ENCODE measurements at places on chromosomes 3 and 15.
A peak's percentile ranks its signal among the peaks of the same experiment; 100 is the strongest.

- DNase-seq, result no peak
These were observed 85.9 kb downstream of the DCLK3 start for GRCh38 chr3:36678216-36679013.

DNA sequence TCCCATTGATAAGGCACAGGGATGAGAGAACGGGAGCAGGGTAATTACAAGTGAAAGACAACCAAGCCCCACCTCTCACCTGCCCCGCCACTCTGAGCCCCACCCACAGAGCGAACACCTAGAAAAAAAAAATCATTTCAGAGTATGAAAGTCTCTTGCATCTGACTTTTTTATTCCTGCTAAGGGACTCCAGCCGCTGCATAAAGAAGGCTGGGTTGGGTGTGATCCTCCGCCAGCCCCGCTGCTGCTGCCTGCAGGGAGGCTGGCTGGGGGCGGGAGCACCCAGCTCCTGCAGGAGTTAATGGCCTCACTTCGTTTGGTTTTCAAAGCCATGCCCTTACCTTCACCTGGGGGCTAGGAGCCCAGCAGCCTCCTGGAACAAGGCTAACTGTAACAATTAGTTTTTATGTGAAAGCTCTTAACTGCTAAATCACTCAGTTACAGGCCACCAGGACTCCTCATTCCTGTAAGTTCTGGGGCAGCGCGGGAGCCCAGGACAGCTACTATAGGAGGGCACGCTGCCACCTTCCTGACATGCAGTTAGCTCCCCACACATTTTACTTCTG, 78.0 kb upstream of the SNRPA1 start:
- no peak for DNase-seq

- DNase-seq, result no peak
These were observed 260.4 kb upstream of the SLCO3A1 start for GRCh38 chr15:91593067-91593466.

DNA sequence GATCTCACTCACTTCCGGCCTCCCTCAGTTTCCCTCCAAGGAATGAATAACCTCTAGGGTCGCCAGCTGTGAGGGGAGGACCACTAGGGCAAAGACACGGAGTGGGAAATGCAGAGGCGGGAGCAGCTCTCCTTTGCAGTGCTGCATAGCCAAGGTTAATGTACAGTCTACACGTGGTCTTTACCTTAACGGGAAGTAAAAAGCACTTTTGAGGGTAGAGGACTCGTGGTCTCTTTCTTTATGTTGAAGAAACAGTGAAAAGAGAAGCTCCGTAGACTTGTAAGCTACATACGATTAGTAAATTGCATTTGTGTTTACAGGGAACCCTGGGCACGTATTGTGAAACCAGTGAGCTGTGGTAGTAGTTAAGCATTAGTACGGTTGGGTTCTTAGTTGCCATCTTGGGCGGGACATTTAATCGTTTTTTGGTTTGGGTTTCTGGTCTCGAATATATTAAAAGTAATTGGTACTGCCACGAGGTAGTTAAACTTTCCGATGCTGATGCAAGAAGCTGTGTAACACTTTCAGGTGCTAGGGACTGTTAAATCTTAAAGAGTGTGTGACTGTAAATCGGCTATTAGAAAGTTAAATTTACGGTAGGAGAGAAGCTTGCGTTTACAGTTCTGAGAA, 828 bp downstream of the U2SURP start:
- no peak for DNase-seq

DNA sequence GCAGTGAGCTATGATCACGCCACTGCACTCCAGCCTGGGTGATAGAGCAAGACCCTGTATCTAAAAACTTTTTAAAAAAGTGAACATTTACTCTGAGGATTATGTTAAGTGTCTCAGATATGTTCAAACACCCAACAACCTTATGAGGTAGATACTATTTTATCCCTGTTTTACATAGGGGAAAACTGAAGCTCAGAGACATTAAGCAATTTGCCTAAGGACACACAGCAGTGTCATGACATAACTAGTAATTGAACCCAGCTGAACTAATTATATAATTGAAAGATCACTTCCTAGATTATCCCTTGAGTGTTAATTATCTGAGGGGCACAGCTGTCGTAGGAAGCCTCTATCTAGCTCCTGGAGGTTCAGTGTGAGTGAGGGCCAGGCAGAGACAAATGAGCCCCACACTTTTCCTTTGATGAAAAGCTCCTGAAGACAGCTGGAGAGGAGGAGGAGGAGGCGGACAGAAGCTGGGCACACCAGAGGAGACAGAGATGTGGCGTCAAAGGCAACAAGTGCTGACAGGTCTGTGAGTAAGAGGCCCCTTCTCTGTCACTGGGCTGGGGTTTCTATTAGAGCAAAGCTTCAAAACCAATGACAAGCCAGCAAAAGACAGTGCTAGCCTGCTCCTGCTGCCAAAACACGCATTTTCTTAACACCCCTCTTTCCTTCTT, 20.5 kb downstream of the TRH start:
- no peak for DNase-seq

DNA sequence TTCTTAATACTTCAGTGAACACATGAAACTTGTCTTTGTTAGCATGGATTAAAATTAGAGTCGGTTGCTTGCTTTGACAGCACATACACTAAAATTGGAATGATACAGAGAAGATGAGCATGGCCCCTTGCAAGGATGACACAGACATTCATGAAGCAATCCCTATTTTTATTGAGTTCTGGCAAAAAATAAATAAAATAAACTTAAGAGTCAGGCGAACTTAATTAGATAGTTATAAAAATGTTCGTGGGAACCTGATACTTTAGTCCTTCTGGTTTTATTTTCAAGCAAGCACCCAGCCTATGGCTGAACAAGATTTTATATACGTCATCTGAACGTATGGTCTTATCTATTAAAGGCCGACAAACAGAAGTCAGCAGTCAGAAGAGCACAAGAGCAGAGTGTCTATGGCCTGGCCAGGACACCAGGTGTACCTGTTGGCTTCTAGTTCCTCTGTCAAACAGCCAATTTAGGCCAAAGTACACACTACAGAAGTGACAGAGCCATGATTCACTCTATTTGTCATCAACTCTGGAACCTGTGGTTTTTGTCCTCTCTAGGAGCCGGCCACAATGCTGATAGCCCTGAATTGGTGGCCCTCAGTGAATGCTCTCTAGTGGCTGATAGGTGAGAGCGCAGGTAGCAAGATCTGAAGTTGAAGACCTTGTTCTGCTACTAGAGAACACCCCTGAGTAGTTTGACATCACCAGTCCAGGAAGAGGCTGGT, 64.3 kb downstream of the LEO1 start:
- no peak for DNase-seq

DNA sequence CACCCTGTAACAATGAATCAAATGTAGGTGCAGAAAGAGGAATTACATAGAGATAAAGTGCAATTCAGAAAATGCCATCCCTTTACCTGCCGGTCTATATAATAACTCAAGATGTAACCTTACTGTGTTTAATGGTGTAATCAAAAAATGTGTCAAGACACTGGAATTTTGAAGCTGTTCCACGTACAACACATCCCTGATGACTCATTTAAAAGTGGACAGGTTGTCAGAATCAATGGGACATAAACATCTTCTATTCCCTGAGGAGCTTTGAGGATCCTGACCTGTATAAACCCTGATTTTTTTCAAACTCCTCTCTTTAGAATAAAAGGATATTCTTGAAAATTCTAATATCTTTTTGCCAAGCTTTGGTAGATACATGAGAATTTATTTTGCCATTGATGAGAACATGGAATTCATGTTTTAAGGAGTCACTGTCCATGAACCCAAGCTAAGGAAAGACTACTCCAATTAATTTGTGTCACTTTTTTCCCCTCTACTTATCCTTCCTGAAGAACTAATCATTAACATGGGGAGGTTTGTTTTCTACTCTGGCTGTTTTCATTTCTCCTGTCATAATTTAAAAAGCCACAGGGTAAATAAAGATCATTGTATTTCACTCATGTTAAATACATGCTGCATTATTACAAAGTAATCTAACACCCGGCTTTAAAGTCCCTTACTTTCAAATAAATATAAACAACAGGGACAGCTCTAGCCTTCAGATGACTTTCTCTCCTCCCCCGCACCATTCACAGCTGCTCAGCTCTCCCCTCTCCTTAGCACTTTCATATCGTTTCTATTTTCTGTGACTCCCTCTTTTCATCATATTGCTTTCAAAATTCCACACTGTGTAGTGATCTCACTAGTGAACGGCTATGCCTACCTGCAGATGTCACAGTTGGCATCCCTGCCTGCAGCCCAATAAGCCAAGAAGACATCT, 138.3 kb downstream of the TAFA4 start:
- no peak for DNase-seq

- no peak for DNase-seq
These were observed 6.1 kb downstream of the CP start for GRCh38 chr3:149215515-149215914.

- peak; percentile 34 for DNase-seq
These were observed 74.1 kb upstream of the POMGNT2 start for GRCh38 chr3:43180027-43180426.

DNA sequence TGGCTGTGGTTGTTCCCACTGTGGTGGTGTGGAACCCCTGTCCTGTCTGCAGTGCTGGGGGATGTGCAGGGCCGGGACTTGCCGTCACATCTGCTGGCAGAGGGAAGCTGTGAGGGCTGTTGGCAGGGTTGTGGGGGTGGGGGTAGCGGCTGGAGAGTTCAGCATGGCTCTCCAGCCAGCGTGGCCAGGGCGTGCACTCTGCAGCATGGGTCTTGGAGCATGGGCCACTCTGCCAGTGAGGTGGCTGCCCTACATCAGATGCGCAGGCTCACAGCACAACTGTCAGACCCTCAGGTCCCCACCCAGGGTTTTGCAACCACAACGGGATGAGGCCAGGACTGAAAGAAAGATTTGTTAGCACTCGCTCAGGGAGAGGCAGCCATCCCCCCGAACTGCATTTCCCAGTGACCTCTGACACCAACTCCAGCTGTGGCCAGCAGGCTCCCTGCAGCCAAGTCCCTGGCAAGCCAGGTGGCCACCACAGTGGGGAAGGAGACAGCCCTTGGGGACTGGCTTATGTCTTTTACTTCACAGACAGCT, 237.7 kb upstream of the LYSMD4 start:
- no peak for DNase-seq

- DNase-seq, result no peak
These were observed 113.9 kb downstream of the RORA start for GRCh38 chr15:61115241-61115640.

- DNase-seq, result no peak
These were observed 344.6 kb downstream of the GRM7 start for GRCh38 chr3:7205535-7205934.

DNA sequence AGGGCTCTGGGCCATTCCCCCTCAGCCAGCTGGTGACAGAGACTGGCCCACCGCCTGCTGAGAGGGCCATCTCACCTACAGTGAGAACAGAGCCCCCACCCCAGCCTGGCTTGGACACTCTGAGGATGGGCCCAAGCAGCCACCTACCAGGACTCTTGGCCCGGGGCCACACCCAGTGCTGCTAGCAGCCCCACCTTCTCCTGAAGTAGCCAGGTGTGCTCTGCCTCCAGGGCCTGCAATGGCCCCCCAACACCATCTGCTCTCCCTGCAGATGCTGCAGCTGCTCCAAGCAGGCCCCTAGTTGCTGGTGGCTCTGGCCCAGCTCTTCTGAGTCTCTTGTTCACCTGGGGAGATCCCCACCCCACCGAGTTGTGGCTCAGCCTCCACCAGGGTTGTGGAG, 6.8 kb upstream of the CLK3 start:
- DNase-seq, result no peak

- DNase-seq, result no peak
These were observed 211.4 kb upstream of the EPHA3 start for GRCh38 chr3:88896026-88896425.

GRCh38 chr3:159872374-159873109, 116.1 kb upstream of the IL12A start:
- DNase-seq, result no peak

DNA sequence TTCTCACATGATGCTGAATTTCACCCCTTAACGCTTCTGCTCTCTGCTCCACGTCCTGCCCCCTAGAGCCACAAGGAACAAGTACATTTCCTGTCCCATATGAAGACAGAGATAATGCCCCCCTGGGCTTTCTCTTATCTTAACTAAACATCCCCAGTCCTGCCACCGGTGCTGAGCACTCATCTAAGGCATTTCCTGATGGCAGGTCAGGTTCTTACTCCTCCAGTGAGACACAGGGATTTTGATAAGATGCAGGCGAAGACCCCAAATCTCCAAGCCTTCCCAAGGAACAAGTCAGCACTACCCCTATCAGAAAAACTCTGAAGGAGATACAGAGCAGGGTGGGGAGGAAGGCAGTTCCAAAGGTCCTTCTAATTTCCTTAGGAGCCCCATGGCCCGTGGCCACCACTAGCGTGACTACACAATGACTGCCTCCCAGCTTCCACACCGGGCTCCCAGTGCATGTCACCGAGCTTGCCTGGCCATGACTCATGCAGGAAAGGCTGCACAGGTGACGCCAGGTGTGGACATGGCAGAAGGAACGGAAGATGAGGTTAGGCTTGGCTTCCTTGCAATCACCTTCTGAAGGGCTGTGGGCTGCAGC, 152.9 kb downstream of the XXYLT1 start:
- no peak for DNase-seq

DNA sequence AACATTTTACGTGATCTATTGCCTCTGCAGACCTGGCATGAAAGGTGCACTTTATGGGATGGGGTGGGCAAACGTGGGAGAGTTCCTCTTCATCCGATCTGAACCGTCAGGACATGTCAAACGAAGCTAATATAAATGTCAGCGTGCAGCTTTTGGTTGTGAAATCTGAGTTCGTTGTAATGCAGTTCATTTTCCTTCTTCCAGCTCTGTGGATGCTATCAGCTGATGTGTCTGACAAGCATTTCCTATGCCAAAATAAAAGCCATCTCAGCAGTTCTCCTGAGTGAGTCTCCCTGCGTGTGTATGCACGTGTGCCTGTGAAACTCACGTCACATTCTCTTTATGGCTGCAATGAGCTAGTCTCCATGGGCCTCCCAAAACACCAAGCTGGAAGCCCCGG, 512.3 kb downstream of the MCTP2 start:
- no peak for DNase-seq

DNA sequence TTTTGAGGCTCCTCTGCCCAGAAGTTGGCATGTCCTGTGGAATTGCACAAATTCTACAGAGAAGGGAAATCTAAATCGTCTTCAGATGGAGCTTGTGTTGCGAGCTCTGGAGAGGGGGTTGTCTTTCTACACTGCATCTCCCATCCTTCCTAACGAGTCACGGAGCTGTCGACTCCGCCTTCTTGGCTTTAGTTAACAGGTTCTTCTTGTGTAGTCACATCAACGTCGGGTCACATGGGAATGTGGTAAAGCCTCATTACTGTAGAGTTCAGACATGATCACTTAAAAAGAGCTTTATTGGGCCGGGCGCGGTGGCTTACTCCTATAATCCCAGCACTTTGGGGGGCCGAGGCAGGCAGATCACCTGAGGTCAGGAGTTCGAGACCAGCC, 60.0 kb downstream of the DNASE1L3 start:
- no peak for DNase-seq

GRCh38 chr3:33317963-33318709, 40.9 kb downstream of the FBXL2 start:
- no peak for DNase-seq

- DNase-seq, result no peak
These were observed 453.2 kb upstream of the PROK2 start for GRCh38 chr3:72238010-72238691.

GRCh38 chr3:175260145-175260794, 401.1 kb downstream of the NAALADL2 start:
- DNase-seq, result no peak

Data from stimulated activated naive CD8-positive, alpha-beta T cell treated with anti-CD3 and anti-CD28 coated beads, Interleukin-15, Interleukin-2, amounts not matched to agents 100 U/mL and 50 U/mL, for 24 hours (primary cell).